Gastrocnemius medialis (tissue), 4 donors: ENCODE measurements at places on chromosomes 1 and 21. TPM values are rescaled to one million over a fixed set of nuclear protein-coding genes. Genes with fewer than 3 reads are reported as not detected.

- DNase-seq, result no peak
Measured at GRCh38 chr1:168223681-168224540, 1.9 kb upstream of the SFT2D2 start.

GRCh38 chr1:183891158-183891856, 86.4 kb downstream of the RGL1 start:
- no peak for DNase-seq

DNA sequence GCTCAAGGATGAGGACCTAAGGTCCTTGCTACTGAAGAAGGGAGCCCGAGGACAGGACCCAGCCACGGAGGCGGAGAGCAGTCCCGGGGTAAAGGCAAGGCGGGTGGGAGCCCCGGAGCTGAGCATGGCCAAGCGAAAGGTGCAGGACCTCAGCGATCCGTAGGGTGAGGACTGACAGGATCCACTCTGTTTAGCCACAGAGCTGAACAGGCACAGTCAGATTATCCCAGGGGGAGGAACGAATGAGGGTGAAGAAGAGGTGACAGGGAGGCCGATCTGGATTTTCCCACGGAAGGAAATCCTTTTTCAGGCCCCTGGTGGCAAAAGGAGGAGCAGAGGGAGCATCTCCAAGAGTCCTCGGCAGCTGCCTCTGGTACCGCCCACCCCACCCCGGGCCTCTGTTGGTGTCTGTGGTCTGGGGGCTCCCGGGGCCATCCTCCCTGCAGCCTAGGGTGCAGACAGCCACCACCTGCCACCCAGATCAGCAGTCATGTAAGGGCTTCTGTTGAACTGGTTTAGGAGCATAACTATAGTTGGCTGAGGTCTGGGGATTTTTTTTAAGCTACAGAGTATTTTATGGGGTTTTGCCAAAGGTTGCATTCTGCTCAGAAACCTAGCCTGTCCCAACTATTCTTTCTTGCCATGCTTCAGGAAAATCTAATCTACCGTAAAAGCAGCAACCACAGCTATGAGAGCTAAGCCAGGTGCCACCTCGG, 32.3 kb upstream of the LBR start:
- DNase-seq, result no peak

- DNase-seq, result no peak
Measured at GRCh38 chr1:87683196-87683956, 354.7 kb downstream of the LMO4 start.

GRCh38 chr1:207404849-207405525, 49.1 kb upstream of the CR2 start:
- DNase-seq, result no peak

DNA sequence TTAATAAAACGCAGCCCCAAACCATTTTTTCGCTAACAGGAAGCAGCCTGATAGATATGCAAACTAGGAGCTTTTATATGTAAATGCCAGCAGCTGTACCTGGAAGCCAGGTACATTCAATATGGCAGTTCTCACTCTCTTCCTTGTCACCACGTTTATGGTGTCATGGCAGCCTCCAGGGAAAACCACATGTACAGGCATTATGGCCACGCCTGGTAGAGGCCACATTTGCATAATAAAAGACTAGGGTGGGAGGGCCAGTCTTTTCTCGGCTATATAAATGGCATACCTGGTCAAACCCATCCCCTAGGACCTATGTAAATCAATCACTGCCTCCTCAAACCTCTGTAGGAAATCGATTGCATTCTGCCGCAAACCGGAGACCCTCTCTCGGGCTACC, 247.5 kb downstream of the NEGR1 start:
- DNase-seq, result no peak

DNA sequence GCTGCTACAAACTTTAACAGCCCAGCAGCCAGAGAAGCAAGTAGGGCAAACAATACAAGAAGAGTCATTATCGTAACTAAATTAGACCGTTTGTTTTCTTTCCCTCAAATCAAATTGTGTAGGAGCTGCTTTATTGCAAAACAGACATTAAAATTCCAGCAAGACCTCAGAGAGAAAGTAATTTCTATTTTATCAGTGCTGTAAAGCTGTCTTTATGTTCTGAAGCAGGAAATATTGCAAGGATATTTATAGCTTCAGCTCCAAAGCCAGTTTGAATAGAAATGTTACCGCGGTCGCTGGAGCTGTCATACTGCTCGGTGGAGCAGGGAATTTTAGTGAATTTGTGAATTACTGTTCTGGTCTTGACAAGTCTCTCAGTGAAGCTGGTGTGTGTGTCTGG, 503.8 kb upstream of the PLXNA2 start:
- no peak for DNase-seq

DNA sequence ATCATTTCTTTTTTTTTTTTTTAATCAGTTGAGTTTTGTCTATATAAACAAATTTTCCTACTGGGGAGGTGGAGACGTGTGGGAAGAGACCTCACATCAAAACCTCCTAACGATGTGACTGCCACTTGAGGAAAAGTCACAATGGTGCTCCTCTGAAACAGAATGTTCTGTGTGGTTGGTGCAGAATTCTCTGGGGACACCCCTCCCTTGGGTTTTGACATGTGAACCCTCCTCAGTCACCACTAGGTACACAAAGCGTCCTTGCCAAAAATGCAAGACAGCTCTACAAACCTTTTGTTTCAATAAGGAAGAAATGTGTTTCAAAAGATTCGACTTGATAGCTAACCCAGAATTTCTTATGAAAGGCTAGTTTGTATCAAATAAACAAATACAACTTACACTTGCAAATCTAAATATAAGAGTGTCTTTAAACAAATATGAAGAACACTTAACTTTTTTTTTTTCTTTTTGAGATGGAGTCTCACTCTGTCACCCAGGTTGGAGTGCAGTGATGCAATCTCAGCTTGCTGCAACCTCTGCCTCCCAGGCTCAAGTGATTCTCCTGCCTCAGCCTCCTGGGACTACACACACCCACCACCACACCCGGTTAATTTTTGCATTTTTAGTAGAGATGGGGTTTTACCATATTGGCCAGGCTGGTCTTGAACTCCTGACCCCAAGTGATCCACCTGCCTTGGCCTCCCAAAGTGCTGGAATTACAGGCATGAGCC, 9.3 kb downstream of the SLC25A24 start:
- DNase-seq, result peak; percentile 48

DNA sequence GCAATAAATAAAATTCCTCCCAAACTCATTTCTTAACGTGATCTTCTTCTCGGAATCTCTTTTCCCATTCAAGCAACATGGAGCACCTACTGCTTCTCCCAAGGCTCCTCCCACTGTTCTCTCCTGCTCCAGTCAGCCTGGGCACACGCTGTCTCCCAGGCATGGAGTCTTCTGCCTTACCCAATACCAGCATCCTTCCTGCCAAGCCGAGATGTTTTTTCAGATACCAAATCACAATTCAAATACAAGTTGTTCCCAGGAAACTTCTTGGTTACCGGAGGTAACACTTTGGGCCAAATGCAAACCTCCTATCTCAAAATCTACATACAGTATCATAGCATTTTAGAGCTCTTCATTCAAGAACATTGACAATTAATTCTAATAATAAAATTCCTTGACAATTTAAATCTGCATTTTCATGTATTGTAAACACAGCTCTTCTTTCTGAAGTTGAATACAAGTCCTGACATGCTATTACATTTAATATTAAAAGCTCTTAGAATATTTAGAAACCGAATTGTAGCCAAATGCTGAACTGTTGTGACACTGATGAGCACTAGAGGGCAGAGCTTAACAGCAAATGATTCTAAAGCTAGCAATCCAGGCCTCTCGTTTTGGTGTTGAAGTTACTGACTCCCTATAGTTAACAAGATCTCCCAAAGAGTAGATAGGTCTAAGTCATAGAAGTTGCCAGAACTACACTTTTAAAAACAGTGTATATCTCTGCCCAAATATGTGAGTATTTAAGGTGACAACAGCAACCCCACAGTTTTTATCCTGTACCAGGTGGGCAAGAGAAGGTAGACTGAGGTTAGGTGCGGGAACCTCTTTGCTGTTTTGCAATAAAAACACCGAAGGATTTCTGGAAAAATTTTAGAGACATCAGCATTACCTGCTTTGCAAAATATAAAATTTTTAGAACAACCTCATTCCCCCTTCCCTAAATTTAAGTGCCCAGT, 52.3 kb downstream of the BCAR3 start:
- peak; percentile 55 for DNase-seq

The MARCKSL1 gene
- 2.2 TPM for total RNA-seq
